ENCODE measurements at places on chromosomes 16 and 17.
A peak's percentile ranks its signal among the peaks of the same experiment; 100 is the strongest.

DNA sequence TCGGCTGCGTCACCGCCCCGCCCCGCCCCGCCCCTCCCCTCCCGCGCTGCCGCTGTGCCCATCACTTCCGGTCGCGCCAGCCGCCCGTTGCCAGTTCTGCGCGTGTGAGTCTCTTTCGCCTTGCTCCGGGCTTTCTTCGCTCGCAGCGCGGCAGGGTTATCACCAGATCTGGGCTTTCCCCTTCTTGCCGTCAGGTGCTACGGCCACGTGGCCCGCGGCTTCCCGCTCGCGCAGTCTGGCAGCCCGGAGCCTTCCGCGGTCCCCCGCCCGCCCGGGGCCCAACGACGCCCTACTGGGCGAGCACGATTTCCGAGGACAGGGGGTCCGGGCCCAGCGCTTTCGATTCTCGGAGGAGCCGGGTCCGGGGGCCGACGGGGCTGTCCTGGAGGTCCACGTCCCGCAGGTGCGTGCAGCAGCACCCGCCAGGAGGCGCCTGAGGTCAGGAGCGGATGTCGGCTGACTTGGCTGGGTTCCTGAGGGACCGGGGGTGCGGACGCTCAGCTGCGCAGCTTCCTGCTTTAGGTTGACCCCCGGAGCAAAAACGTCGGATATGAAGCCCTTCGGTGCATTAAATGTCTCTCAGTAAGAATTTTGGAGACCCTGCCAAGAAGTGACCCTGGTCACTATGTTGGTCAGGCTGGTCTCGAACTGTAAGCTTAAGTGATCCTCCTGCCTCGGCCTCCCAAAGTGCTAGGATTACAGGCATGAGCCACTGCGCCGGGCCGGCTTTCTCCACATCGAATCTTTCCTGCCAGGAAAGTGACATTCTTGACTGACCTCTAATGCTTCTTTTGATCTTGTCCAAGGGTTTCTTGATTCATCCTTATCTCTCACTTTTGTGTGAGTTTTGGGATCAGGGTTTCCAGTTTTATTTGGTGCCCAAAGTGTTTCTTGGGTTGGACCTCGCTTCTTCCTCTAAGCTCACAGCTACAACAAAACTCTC lies at the start of gene METTL23:
Gene METTL23 (plus strand): TSS at position 64 of the 943 bp plus-strand sequence. CDS start 2,872 bp downstream, outside the sequence.
- peak; percentile 75 for DNase-seq

- DNase-seq: no peak
Measured at GRCh38 chr16:3798838-3799237, 81.5 kb upstream of the TRAP1 start.

DNA sequence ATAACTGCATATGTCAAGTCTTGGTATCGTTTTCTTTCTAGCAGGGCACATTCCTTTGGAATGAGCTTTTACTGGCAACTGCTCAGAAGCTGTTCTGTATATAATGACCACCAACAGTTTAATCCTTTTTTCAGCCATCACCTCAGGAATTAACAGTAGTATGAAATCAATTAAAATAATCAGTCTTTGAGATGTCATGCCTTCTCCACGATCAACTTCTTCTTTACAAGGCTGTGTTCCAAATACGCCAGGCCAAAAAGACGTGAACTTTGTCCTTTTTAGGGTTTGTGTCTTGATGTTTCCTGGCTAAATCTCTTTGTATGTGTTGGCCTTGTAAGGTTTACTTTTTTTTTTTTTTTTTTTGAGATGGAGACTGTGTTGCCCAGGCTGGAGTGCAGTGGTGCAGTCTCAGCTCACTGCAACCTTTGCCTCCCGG lies 54.9 kb downstream of the ABCC1 start:
- DNase-seq: peak; percentile 87

- peak; percentile 52 for DNase-seq
Measured at GRCh38 chr16:12801511-12802042, 2.1 kb downstream of the CPPED1 start.

GRCh38 chr16:89949121-89949742 lies 677 bp downstream of the DEF8 start:
- DNase-seq: no peak

GRCh38 chr17:28828294-28829040 lies 14.1 kb downstream of the FAM222B start:
- no peak for DNase-seq

DNA sequence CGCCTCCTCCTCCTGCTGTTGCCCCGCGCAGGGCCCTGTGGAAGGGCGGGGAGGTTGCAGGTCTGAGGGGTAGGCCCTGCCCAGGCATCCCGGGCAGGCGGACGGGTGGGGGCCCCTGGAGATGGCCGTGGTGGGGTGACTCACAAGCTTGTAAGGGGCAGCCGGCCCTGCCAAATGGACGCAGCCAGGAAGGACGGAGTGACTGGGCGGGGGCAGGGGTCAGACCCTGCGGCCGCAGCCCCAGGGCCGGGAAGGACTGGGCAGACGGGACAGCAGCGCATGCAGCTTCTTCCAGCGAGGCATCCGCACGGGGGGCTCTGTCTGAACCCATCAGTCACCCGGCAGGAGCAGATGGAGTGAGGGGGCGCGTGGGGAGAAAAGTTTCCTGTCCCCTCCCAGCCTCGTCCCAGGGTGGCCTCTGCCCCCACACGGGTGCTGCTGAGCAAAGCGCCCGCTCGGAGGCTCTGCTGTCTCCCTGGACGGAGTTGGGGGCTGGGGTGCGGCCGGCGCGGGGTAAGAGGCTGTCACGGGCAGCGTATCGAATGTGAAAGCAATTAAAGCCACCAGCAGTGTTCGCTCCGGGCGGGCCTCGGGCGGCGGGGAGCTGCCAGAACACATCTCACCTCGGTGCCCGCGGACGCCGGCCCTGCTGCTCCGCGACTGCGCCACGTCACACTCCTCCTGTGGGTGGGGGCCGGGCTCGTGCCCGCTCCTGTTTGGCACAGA lies 5.4 kb upstream of the PRR35 start:
- DNase-seq: peak; percentile 65

GRCh38 chr16:81061871-81062608 lies 15.0 kb downstream of the C16orf46 start:
- DNase-seq: no peak

DNA sequence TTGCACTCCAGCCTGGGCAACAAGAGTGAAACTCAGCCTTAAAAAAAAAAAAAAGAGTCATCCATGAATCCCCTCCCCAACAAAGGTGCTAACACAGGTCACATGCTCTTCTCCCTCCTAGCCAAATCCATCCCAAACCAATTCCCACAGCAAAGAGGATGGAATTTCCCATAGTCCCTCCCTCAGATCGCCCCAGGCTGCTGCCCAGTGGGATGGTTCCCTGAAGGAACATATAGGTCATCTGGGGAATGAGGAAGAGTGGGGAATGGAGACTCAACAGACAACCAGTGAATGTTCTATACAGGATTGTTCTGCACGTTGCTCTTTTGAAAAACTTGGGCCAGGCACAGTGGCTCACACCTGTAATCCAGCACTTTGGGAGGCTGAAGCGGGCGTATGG lies 18.2 kb downstream of the LGALS3BP start:
- DNase-seq: no peak

DNA sequence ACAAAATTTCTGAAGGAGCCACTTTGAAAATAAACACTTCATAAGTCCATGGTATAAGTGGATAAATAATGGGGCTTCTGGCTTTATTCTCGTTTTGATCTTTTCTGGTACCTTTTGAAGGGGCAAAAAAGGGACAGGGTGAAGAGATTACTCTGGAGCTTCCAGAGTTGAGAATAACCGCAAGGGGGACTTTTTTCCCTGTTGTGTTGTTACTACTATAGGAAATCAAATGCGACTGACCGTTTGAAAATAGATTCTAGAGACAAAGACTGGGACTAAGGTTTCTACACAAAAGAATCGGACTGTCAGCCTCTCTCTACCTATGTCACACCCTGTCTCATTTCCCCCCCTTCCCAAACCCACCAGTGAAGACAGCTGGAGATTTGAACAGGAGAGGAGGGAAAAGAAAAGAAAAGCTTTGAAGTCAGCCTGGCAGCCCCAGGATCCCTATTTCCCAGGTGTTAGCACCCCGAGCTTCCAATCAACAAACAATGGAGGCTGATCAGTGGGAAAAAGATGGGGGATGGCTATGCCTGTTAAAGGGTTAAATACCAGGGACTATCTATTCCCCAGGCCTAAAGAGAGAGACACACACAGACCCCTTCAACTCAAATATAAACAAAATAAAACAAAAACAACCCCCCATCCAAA lies 8.4 kb downstream of the HOXB4 start:
- DNase-seq: peak; percentile 68

DNA sequence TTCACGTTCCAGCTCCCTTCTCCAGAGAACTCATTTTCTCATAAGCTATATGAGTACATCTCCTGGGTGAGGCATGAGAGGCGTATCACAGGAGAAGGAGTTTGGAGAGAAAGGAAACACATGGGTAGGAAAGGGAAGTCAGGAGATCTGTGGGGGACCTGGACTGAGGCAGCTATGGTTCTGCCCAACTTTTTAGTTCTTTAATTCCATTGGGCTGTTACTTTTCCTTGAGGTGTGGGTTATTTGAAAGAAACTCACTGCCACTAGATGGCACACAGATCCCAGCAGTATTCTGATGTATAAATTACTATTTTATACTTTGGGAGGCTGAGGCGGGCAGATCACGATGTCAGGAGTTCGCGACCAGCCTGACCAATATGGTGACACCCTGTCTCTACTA lies 63.6 kb downstream of the NUP93 start:
- DNase-seq: peak; percentile 70

DNA sequence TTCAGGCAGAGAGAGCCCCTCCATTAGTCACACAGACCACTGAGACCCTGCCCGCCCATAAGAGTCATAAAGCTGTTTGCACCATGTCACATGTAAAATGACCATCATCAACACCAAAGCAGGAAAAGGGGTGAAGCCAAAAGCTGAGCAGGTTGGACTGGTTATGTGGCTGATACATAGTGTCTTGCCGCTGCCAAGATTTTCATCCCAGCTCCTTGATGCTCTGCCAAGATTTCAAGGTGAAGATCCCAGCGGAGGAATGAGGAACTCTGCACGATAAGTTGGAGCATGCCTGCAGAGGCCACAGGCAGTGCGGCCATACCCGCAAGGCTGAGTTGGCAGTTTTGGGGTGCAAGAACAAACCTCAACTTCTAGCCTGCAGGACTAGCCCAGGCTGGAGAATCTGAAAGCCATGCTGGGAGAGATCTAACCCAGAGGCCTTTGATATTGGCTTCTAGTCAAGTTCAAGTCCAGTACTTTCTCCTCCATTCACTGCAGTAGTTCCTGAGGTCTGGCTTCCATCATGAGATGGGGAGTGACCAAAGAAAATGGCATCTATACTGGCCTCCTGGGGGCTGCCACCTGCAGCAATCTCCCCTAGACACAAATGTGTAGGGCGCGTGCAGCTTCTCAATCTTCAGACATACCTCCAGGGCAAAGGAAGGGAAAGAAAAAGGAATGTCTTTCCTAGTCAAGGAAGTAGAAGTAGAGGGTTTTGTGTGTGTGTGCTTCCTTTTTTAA lies 79.7 kb upstream of the NOL11 start:
- no peak for DNase-seq

DNA sequence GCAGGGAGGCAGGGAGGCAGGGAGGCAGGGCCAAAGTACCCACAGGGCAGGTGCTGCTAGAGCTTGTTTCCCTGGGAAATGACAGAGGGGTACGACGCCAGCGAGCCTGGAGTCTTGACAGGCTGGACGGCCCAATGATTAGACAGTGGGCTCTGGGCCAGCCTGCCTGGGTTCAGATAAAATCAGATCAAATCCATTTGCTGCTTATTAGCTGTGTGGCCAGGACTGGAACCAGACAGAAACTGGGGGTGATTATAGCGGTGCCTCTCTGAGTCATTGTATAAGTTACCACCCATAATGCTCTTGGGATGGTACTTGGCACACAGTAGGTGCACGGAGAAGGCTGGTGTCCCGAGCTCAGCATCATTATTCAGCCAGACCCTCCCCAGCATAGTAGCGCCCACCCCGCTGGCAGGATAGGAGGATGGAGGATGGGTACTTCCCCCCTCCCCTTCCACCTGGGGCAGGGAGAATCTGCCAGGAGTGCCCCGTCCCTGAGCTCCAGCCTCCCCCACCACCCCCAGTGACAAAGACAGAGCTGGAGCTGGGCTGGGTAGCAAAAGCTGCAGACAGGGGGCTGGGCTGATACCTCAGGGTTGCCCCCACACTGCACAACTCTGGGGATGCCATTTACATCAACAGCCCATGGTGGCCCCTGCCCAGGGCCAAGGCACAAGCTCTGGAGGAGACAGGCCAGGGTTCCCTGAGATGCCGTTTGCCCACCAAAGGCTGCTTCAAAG lies 77.6 kb upstream of the TNRC6C start:
- DNase-seq: no peak

GRCh38 chr17:82358465-82359350 lies at the start of gene TEX19:
TSS of gene TEX19 (plus strand) at chr17:82359247. CDS start at chr17:82362151, 2,904 bp downstream.
- DNase-seq: no peak

GRCh38 chr17:45940826-45941225 lies 46.5 kb downstream of the MAPT start:
- peak; percentile 12 for DNase-seq

DNA sequence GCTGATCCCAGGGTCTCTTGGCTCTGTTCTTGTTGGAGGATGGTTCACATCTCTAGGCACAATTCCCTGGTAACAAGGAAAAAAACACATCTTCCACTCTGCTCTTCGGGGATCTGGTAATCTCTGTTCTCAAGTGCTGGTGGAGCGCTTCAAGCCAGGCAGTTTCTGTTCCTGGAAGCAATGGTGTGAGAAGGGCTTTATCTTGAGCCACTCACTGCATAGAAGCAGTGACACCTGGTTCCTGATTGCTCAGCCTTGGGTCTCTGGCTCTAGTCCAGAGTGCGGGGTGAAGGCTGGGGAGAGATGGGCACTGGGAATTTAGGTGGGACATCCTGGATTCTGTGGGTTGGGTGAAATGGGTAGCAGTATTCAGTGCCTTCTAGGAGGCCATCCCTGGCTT lies 14.1 kb downstream of the AKAP1 start:
- DNase-seq: no peak

GRCh38 chr17:65697661-65698060 lies 136.2 kb upstream of the AXIN2 start:
- no peak for DNase-seq

- peak; percentile 16 for DNase-seq
Measured at GRCh38 chr16:72085002-72085401, 8.4 kb downstream of the TXNL4B start.

- no peak for DNase-seq
Measured at GRCh38 chr16:12215277-12216105, 239.0 kb downstream of the SNX29 start.

GRCh38 chr16:75065149-75065505 lies 51.5 kb downstream of the LDHD start:
- no peak for DNase-seq

- DNase-seq: no peak
Measured at GRCh38 chr17:9226794-9227135, 205.5 kb downstream of the NTN1 start.

DNA sequence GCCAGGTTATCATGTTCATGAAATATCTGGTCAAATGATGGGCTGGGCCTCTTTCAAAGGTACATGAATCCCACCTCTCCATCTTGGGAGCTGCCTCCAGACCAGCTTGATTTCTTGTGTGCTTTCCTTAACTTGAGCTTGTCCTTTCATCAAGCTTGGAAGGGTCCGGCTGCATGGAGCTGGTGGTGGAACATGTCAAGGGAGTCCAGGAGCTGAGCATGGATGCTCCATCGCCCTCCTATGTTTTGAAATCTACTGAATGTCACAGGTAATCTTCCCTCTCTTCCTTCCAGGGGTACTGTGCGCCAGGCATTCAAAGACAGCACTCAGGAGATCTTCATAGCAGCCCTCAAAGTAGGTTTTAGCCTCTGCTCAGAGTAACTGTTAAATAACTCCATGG lies 105.8 kb downstream of the N4BP1 start:
- DNase-seq: no peak
